Fibroblast of the aortic adventitia (primary cell): ENCODE measurements at places on chromosomes 1 and 21. TPM values are rescaled to one million over a fixed set of nuclear protein-coding genes. Genes with fewer than 3 reads are reported as not detected.

The CDKN2C gene
- total RNA-seq, result 15.3 and 34.1 TPM in 2 replicates

- no peak for DNase-seq
Measured at GRCh38 chr1:179747611-179748010, 4.5 kb downstream of the FAM163A start.

The MANEAL gene
- 0.65 and 0.99 TPM in 2 replicates for total RNA-seq

The SELL gene
- 0.27 and 2.5 TPM in 2 replicates for total RNA-seq

DNA sequence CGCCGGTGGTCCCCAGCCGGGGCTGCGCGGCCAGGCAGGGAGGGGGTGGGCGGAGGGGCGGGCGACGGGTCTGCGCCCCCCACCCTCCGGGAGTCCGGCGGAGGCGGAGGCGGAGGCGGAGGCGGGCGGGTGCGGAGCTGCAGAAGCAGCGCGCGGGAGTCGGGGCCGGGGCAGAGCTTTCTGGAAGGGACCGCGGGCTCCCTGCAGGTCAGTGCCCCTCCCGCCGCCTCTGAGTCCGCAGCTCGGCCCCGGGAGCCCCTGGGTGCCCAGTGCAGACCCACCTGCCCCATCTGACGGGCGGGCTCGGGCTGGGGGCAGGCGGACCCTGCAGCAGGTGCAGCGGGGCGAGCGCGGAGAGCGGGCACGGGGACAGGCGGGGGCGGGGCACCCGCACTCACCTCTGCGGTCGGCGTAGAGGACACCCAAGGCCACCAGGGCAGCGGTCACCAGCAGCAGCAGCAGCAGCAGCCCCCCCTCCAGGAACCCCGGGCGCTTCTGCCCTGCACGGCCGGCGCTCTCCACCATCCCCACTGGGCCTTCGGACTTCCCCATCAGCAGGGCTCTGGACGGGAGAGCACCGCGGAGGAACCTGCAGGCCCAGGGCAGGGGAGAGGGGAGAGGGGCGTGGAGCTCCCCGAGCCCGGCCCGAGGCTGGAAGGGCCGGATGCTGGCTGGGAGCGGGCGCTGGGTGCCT lies 3.7 kb downstream of the MMEL1 start:
- no peak for DNase-seq

- DNase-seq, result no peak
Measured at GRCh38 chr1:168466714-168467131, 77.1 kb downstream of the XCL2 start.

GRCh38 chr21:37873655-37874054 lies 42.6 kb downstream of the KCNJ6 start:
- DNase-seq, result peak; percentile 15

DNA sequence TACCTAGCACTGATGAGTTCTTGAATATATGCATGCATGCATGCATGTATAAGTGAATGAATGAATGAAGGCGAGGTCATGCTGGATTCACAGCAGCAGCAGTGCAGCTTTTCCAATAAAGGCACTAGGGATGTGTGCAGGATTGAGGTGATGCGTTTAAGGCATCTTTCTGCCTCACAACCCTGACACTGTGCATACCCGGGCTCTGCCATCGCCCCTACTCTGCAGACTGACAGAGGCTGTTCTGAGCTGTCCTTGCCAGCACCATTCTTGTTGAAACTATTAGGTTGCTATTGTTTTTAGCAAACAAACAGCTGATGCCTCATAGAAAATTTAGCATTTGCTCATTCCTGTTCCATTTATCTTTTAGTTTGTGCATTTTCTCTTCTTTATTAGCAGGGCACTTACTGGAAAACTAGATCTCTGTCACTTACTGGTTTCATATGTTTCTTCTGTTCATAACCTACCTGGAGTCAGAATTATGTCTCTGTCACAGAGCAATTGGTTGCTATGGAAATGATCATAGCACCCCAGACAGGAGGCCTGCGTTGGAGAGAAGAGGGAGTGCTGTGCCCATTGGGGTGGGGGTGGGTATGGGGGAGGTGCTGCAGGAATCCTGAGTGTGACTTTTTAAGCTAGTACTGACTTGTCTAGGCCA lies 79.0 kb downstream of the CD58 start:
- DNase-seq, result no peak

The CELF3 gene
- not detected in 2 replicates for total RNA-seq

The ORC1 gene
- 0.49 and 12.6 TPM in 2 replicates for total RNA-seq

DNA sequence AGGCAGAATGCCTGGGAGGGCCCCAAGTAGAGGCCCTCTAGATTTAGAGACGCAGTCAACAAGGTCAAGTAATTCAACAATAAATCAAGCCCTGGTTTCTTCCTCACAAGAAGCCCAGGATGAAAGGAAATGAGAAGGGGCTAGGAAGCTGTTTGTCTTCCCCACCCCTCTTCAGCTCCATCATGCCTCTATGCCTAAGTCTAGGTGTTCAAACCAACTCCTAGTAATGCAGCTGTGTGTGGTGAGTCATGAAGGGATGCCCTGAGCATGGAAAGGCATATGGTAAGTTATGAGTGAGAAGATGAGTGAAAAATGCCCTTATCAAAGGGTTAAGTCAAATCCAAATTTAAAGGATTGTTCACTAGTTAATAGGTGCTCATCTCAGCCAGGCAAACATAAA lies 339.5 kb downstream of the KCNH1 start:
- no peak for DNase-seq

The LCE1A gene
- total RNA-seq, result not detected in 2 replicates

The PCSK9 gene
- total RNA-seq, result 1.1 and 2.5 TPM in 2 replicates

DNA sequence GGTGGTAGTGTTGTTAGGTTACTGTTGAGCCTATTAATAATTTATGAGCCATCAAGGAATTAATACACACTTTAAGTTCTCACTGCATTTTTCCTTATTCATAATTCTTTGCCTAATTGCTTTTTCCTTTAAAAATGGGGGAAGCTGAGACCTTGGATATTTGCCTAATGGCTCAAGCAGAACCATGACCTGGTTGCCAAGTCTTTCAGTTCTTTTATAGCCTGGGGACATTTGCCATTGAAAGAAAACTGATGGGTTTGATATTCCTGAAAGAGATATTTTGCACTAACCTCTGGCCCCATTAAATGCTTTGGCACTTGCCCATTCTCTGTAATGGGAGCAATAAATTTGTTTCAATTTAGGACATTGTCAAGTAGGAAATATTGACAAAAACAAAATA lies 18.5 kb upstream of the LRRC53 start:
- no peak for DNase-seq

DNA sequence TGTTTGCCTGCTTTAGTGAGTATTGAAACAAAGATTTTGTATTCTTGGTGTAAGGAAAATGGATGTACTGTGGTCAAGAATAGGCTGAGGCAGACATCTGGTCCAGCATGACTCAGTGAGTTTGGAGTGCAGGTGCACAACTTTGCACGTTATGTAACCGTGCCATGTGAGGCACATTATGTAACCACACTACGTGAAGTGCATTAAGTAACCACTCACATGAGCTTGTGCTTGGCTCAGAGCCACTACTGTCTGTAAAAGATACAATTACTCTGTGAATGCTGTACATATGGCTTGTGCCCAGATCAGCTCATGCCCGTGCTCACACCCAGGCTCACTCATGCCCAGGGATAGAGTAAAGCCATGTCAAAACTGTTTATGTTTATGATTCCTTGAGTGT lies 216.8 kb downstream of the CTH start:
- peak; percentile 3 for DNase-seq

- no peak for DNase-seq
Measured at GRCh38 chr1:116096013-116096618, 15.1 kb upstream of the MAB21L3 start.

GRCh38 chr1:41902159-41902577 lies 16.6 kb downstream of the HIVEP3 start:
- DNase-seq, result peak; percentile 79
